ENCODE measurements at places on chromosomes 5 and 9. TPM values are rescaled to one million over a fixed set of nuclear protein-coding genes. Genes with fewer than 3 reads are reported as not detected.

The CCDC112 gene
- 2.1 TPM for total RNA-seq

The SLC6A7 gene
- total RNA-seq = not detected

The OTULINL gene
- total RNA-seq = 0.26 TPM

GRCh38 chr5:100004969-100005368 is 530.2 kb upstream of the FAM174A start:
- no peak for DNase-seq

DNA sequence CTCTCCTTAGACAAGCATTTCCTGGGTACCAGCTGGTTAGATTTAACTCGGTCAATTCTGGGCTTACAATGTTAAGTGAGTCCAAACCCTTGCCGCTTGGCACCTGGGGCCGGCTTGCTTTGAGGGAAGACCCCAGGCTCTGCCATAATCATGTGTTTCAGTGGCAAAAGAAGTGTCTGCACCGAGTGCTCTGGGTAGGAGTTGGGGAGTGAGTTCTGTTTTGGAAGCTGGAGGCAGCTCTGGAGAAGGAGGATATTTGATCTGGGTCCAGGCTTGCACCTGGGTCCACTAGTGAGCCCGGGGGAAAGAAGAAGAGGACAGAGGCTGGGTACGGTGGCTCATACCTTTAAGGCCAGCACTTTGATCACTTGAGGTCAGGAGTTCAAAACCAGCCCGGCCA is 8.4 kb upstream of the OLFM1 start:
- no peak for DNase-seq

- peak; percentile 26 for DNase-seq
These were observed 26.2 kb downstream of the IRF1 start for GRCh38 chr5:132464156-132464939.

DNA sequence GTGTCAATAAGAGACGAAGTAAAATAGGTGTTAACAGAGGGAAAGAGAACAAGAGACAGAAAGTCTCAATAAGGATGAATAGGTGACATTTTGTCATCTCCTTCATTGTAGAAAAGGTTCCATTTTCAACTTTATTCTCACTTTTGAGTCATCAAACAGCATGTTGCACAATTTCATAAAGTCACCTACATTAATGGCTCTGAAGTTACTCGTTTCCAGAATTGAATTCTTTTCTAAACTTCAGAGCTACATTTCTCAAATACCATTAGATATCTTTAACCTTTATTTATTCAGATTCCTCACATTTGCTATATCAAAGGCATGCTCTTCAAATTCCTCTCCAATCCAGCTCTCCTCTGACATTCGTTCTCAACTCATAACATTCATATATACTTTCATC is 13.1 kb downstream of the ADAMTS6 start:
- no peak for DNase-seq

DNA sequence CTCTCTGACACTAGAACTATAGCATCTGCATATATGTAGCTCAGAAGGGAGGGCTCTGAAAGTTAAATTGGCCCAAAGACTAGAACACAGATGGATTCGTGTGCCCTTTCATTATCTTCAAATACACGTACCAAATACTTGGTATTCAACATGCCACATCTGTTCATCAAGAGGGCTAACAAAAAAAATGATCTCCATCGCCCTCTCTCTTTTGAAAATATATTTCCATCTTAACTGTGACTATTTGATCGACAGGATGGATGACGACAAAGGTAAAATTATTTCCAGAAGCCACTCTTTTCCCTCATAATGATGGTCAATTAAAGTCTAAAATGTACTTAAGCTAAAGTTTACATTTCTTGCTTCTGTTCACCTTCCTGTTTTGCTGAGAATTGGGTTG is 77.0 kb downstream of the SEMA6A start:
- DNase-seq = no peak

- DNase-seq = no peak
These were observed 1309.2 kb upstream of the C9orf72 start for GRCh38 chr9:28882529-28882928.

DNA sequence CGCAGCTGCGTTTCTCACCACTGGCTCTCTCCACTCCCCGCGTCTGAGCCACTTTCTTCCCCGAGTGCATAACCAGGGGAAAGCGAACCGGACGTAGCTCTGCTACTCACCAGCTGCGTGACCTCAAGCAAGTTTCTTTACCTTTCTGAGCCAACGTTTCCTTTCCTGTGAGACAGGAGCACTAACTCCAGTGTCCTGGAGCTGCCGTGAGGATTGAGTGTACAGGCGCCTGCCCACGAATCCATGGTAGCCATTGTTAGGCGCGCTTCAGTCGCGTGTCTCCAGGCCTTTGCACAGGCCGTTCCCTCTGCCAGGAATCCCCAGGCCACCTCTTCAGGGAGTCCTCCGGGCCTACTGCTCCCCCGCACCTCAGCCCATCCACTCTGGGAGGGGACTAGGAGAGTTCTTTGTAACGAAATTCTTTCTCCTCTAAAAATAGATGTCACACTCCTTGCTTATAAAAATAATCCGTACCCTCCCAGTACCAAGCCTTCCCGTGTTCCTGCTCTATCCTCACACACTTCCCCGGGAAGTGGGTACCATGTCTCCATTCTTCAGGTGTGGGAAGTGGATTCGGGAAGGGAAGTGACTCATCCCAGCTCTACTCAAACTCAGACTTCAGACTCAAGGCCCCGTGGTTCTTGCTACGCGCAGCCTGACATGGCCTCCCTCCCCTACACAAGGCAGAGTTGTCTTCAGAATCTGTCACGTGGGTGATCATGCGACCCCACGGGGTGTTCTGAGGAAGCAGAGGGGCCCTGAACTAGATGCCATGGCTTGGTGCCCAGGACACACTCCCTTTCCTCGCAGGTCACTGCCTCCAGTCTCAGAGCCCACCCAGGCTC is 16.1 kb upstream of the CRB2 start:
- no peak for DNase-seq

DNA sequence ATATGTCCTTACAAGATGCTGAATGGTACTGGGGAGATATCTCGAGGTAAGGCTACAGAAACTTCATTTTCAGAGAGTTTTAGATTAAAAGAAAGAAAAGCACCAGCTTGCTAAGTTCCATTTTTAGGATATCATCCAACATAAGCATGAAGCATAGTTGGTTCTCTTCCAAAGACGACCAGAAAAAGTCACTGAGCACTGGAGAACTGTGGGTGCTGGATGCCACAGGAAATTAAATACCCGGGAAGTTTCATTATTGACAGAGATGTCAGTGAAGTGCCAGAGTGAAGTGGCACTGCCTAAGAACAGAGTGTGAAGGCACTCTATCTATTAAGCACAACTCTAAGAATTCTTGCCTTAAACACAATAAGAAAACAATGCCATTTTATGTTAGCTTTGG is 76.8 kb downstream of the PIK3R1 start:
- DNase-seq = no peak

DNA sequence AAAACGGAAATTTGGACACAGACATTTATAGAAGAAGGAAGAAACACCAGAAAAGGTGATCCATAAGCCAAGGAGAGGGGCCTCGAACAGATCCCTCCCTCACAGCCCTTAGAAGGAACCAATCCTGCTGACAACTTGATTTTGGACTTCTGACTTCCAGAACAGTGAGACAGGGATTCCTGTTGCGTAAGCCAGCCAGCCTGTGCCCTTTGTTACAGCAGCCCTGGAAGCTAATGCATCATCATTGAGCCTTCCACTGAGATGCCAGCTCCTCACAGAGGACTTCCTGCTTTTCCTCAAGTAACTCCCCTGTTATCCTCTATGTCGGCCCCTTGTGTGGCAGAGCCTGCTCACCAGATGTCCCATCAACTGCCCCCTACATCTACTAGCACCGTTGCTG is 94.1 kb downstream of the JMY start:
- no peak for DNase-seq

- no peak for DNase-seq
These were observed 46.4 kb upstream of the SEMA4D start for GRCh38 chr9:89544279-89544661.

DNA sequence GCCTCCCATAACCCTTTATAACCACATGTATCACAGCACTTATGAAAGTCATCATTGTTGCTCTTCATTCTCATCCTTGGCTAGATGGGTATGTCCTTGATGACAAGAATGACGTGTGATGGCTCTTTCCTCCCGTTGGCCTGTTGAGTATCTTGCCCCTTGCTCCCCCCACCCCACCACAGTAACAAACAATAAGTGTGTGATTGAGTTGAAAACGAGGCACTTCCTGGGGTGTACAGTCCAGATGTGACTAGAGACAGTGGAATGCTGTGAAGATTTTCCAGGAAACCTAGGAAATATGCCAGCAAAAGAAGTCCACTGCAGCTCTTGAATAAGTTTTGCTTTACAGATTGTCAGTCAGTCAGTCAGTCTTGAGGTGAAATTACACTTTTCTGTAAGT is 262.5 kb downstream of the ELAVL2 start:
- no peak for DNase-seq

- DNase-seq = no peak
These were observed 375.0 kb upstream of the RGMB start for GRCh38 chr5:98398465-98398864.

DNA sequence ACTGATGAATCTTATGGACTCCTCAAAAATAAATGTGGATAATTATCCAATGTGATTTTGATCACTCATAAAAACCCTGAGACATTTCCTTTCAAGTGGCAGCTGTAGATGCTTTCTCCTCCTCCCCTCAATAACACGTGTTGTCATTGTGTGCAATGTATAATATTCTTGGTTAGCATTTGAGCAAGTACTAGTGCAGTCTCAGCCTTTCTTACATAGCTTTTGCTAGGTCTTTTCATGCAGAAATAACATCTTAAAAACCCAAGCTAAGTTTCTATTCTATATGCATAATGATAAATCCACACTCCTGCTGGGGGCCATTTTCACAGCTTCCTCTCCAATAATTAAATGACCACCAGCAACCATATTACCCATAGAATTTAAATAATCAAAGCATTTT is 1835.2 kb upstream of the NUDT12 start:
- DNase-seq = no peak

DNA sequence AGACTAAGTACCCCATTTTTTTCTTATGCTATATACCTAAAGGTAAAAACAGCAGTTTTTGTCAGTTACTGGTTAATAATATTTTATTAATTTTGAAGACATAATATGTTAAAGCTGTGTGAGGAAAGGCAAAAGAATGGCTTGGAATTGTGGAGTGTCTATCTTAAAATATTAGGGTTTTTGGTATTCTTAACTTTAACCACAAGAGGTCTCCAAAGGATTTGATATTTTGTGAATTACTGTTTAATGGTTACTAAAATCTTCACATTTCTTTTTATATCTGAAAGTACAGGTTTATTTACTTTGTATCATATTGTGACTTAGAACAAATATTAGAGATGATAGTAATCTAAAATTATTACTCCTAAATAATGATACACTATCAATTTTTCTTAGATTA is 32.0 kb upstream of the DHFR start:
- peak; percentile 20 for DNase-seq

All from dermis microvascular lymphatic vessel endothelial cell (primary cell).